ENCODE measurements at places on chromosomes 3 and 15. TPM values are rescaled to one million over a fixed set of nuclear protein-coding genes. Genes with fewer than 3 reads are reported as not detected.

Gene EPHA3
- total RNA-seq = 0.16 TPM

Gene CTXN2
- total RNA-seq = not detected

Gene ZNF620
- total RNA-seq = 2.8 TPM

Gene MGLL
- total RNA-seq = 77.6 TPM

Gene PP2D1
- total RNA-seq = not detected

Gene RAP2B
- total RNA-seq = 22.7 TPM

Gene IMPG2
- 0.16 TPM for total RNA-seq

Gene TMEM45A
- total RNA-seq = 0.97 TPM

Gene CACNA2D3
- total RNA-seq = not detected

Gene CSPG4
- 4.7 TPM for total RNA-seq

Gene PARP15
- total RNA-seq = 0.38 TPM

Gene CADPS
- total RNA-seq = not detected

Gene LIPH
- not detected for total RNA-seq

Gene TMEM40
- under 0.01 TPM for total RNA-seq

Gene TM6SF1
- 19.6 TPM for total RNA-seq

Gene USP13
- 9.1 TPM for total RNA-seq

Gene EFHB
- total RNA-seq = 0.25 TPM

Gene GOLGA8G
- not detected for total RNA-seq

Gene GABRB3
- not detected for total RNA-seq

Gene LAMB2
- 745 TPM for total RNA-seq

Gene CHL1
- total RNA-seq = not detected

Data from bladder microvascular endothelial cell (primary cell).